ENCODE measurements at places on chromosomes 16 and 17. TPM values are rescaled to one million over a fixed set of nuclear protein-coding genes. Genes with fewer than 3 reads are reported as not detected.

- peaks cover 32% of the 10 kb centered on the region for H3K36me3 ChIP-seq
- H3K4me1 ChIP-seq, result peaks cover 27% of the 10 kb centered on the region
- DNase-seq, result peak; percentile 90
These were observed 550 bp downstream of the EIF4A3 start for GRCh38 chr17:80146121-80147034.

GRCh38 chr16:20515688-20516090 is 60.5 kb downstream of the ACSM2B start:
- peak; percentile 14 for DNase-seq
- no peak overlapping the region for H3K4me3 ChIP-seq
- no peak overlapping the region for H3K27ac ChIP-seq
- H3K36me3 ChIP-seq, result no peaks in the 10 kb centered on the region

GRCh38 chr16:58196898-58197313 is 1.0 kb downstream of the CSNK2A2 start:
- H3K27me3 ChIP-seq, result peaks cover 7% of the 10 kb centered on the region
- H3K36me3 ChIP-seq, result peaks cover 40% of the 10 kb centered on the region
- DNase-seq, result peak; percentile 92
- H3K4me1 ChIP-seq, result peaks cover 12% of the 10 kb centered on the region
- peak overlapping the region; percentile 13 for H3K27ac ChIP-seq

DNA sequence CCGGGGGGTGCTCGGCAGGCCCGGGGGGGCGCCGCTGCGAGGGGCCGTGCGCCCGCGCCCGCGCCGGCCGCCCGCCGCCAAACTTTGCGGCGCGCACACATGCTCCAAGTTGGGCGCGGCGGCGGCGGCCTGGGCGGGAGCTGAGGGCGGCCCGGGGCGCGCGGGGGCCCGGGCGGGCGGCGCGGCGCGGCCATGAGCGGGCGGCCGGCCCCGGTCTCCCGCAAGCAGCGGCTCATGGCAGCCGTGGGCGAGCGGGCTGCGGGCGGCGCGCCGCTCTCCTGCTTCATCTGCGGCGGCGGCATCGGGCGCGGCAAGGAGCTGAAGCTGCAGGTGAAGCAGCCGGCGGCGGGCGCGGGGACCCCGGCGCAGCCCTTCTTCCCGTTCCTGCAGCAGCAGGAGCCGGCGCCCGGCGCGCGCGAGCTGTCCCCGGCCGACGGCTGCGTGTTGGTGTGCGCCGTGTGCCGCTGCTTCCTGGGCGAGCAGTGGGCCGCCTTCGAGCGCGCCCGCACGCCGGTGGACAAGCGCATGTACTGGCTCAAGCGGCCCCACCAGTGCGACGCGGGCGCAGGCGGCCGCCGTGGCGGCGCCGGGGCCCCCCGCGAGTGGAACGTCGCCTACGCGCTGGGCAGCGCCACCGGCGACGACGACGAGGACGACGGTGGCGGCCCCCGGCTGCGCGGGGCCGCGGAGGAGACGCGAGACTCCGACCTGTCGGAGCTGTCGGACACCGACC is 57.2 kb upstream of the CIBAR2 start:
- H3K4me1 ChIP-seq, result peaks cover 38% of the 10 kb centered on the region
- H3K36me3 ChIP-seq, result no peaks in the 10 kb centered on the region
- H3K4me3 ChIP-seq, result peak overlapping the region; percentile 63
- H3K27ac ChIP-seq, result no peak overlapping the region

GRCh38 chr17:588519-588918 is 126.1 kb downstream of the VPS53 start:
- no peaks in the 10 kb centered on the region for H3K27me3 ChIP-seq
- no peak overlapping the region for H3K27ac ChIP-seq
- peaks cover 14% of the 10 kb centered on the region for H3K36me3 ChIP-seq
- no peak for DNase-seq
- no peaks in the 10 kb centered on the region for H3K4me1 ChIP-seq
- no peak overlapping the region for H3K4me3 ChIP-seq

The KRTAP1-5 gene
- 31.8 TPM for total RNA-seq

The HYDIN gene
- 3.2 TPM for total RNA-seq

All from osteoblast (primary cell).